NCI-H2107 (cell line): ENCODE measurements at places on chromosomes 3 and 15.

DNA sequence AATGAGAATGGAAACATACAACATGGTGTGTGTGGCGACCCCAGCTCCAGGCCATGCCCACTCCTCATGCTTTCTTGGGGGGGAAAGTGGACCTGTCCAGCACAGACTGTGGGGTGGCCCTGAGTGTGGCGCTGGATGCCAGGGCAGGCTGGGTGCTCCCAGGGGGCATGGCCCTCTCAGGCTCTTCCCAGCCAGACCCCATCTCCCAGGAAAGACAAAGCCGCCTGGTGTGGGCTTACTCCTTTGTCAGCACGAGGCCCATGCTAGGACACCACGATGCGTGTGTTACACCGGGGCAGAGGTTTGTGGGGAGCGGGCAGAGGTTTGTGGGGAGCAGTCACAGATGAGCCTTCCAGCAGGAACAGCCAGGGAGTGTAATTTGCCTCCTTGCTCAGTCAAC, 68.5 kb downstream of the ABTB1 start:
- DNase-seq, result no peak

- no peak for DNase-seq
These were observed 761.9 kb upstream of the LMCD1 start for GRCh38 chr3:7739754-7740153.

DNA sequence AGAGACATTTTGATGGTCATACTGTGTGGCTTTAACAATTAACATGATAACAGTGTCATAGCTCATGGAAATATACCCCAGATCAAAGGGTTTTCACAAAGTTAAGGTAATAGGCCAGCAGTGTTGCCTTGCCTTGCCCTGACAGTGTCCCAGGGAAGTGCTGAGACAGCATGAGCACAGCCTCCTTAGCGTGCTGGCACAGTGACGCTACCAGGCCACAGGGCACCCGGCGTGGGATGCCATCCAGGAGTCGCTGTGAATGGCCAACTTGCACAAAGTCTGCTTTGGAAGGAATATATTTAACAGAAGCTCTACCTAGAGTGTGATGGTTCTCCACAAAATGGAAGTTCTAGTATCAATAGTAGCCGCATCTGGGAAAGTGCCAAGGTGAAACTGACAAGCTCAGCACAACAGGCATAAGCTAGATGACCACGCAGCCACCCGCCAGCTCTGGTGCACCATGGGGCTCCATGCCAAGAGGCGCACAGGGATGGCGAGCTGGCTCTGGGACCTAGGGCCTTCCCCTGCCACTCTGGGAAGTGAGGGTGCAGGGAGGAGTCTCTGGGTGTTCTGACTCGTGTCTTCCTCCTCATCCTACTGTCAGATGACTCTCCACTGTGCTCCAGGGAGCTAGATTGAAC, 86.2 kb downstream of the GABRB3 start:
- no peak for DNase-seq

DNA sequence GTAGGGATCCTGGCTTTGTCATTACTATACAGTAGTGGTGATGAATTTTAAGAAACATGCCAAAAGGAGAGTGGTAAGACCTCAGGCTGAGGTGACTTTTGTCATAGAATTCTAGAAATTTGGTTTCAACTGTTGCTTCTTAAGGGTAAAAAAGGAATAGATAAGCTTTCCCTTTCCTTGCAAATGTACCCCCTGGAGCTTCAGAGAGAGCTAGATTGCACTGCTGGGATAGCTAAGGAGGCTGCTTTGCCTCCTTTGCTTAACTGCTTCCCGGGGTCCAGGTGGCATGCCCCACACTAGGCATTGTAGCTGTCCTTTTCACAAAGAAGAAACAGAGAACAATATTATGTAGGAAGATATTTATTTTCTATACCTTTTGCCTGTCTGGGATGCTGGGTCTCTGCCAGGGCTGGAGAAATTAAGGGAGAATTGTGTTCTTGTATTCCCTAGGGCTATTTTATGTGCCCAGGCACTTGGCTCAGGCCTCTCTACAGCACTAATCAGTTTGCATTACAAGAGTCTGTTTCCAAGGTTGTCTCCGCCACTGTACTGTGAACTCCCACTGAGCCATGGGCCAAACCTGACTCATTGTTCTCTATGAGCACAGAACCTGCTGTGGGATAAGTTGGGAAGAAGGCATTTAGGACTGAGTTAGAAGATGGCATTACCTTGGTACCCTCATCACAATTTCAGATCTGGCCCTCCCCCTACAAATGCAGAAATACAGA, 460.0 kb downstream of the PDCD6IP start:
- DNase-seq, result peak; percentile 25

GRCh38 chr3:118833075-118833474, 201.6 kb downstream of the IGSF11 start:
- DNase-seq, result no peak

DNA sequence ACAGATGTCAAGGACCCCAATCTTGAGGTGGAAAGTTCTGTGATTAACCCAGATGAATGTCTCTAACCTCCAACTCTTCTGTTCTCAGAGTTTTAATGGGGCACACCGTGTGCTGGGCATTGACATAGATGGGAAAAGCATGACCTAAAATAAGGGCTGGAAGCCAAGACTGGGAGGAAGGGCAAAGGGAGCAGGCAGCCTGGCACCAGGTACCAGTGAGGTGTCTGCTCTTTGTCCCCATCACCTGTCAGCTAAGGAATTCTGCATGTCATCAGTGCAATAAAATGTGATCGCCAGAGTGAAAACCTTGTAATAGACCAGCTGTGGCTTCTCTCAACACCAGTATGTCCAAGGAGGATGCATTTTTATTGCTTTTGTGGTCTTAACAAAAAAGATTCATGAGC, 143.5 kb upstream of the TPM1 start:
- DNase-seq, result no peak

- DNase-seq, result no peak
These were observed 130.8 kb upstream of the SLC2A2 start for GRCh38 chr3:171157286-171157685.

- no peak for DNase-seq
These were observed 271.5 kb upstream of the DCBLD2 start for GRCh38 chr3:99172736-99173657.

DNA sequence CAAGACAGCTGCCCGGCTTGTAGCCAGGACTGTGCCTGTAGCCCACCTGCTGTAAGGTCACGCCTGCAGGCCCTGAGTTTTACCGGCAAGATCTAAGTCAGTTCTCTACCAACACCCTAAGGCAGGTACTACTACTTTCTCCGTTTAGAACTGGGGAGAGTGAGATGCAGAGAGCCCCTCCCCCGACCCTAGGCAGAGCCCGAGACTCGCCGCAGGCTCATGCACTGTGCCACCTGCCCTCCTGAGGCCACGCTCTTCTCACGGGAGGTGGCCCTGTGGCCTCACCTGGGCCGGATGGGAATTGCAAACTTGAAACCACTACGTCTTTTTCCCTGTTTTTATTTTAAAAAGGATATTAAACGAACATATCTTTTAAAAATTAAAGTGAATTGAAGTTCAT, 36.9 kb upstream of the PCSK6 start:
- DNase-seq, result no peak

GRCh38 chr3:30728143-30728542, 121.7 kb downstream of the TGFBR2 start:
- no peak for DNase-seq

- DNase-seq, result no peak
These were observed 1.8 kb downstream of the TMEM115 start for GRCh38 chr3:50357481-50357880.

GRCh38 chr3:37909067-37909911, 47.6 kb downstream of the CTDSPL start:
- no peak for DNase-seq

- no peak for DNase-seq
These were observed 28.6 kb upstream of the CYP11A1 start for GRCh38 chr15:74396146-74396438.

GRCh38 chr15:68631601-68632051, 52.8 kb downstream of the CORO2B start:
- no peak for DNase-seq

- no peak for DNase-seq
These were observed 77.6 kb downstream of the EDEM1 start for GRCh38 chr3:5264896-5265770.

- DNase-seq, result no peak
These were observed 782 bp upstream of the IREB2 start for GRCh38 chr15:78437107-78437761.

DNA sequence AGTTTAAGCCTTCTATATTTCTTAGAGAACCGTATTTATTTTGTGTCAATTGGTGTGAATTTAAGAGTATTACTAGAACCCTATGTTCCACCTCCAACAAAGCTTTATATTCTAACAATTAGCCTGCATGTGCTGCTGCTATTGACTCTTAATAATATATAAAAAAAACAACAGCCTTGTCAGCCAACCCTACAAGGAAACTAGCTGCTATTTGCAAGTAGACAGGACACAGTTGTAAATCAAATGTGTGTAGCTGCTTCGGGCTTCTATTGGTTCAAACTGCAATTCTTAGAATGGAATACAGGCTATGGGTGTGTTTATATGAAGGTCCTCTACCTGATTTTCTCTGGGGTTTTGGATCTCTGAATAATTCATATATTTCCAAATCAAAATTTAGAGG, 60.7 kb downstream of the ZBTB20 start:
- no peak for DNase-seq

GRCh38 chr3:151316267-151316991, at the start of gene GPR87:
Gene GPR87, minus strand, starts transcription at chr3:151316820. Its CDS starts 16,720 bp downstream, at chr3:151300100.
- no peak for DNase-seq

DNA sequence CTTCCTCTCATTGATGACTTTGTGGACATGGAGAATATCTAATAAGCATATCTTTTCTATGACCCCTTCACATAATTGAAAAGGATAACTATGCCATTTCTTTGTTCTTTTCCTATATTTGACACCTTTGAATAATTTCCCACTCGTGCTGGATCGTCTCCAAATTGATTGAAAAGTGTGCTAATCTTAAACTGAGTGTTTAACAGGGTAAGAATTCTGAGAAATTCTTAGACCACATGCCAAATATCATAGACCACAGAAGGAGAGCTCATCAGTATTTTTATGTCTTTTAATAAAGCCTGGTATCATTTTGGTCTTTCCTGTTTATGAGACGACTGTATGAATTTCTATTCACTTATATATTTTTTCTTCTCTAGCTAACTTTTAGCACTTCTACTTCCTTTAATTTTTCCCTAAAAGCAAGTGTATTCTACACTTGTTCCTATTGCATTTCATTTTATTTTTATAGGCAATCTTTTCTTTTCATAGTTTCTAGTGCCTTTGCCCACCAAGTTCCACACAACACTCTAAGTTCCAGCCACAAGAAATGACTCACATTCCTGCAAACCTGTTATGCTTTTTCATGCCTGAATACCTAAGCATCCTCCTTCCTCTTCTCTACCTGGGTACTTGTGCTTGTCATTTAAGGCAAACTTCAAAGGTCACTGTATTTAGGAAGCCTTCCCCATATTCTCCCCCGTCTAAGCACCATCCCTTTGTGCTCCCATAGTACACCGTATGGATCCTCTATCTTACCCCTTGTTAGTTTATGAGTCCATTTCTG, 30.1 kb downstream of the KBTBD8 start:
- DNase-seq, result no peak

- no peak for DNase-seq
These were observed 19.9 kb downstream of the CYP8B1 start for GRCh38 chr3:42855547-42856380.

GRCh38 chr3:196604548-196604947, 34.9 kb upstream of the NRROS start:
- DNase-seq, result no peak

DNA sequence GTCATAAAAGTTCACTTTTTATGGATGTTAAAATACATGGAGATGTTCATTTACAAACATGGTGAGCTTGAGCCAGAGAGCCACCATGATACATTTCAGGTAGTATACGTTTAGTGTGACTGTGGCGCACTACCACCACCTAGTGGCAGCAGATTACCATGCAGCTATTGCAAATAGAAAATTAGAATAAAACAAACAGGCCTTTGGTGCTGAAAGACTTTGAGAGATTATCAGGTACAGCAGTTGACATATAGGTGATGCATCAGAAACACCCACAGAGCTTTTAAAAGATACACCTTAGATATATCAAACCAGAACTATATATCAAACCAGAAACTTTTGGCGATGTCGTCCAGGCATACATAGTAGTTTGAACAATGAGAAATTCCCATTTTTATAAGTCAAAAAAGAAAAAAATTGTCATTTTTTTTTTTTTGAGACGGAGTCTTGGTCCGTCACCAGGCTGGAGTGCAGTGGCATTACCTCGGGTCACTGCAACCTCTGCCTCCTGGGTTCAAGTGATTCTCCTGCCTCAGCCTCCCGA, 42.0 kb upstream of the ICE2 start:
- DNase-seq, result peak; percentile 27

GRCh38 chr15:43266834-43267233, at the start of gene TGM5:
Gene TGM5, minus strand, starts transcription at chr15:43266928. Its CDS starts 79 bp downstream, at chr15:43266849.
- DNase-seq, result no peak

DNA sequence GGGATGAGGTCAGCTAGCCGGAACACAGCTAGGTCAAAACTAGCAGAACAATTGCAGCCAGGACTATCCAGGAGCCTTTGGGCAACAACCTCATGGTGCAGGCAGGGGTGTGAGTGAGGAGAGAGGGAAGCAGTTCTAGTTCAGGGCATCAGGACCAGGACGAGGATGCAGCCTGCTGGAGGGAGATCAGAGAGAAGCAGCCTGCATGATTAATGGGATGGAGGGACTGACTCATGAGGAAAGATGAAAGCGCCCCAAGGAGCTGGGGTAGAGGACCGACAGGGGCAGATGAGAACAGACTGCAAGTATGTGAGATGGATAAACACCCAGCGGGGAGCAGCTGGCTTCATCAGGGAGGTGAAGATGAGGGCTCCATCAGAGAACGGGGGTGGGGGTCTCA, 37.9 kb upstream of the LRTM1 start:
- DNase-seq, result no peak

GRCh38 chr3:135243616-135244015, 448.6 kb downstream of the EPHB1 start:
- no peak for DNase-seq

- no peak for DNase-seq
These were observed 375.3 kb downstream of the LPP start for GRCh38 chr3:188529228-188529627.

DNA sequence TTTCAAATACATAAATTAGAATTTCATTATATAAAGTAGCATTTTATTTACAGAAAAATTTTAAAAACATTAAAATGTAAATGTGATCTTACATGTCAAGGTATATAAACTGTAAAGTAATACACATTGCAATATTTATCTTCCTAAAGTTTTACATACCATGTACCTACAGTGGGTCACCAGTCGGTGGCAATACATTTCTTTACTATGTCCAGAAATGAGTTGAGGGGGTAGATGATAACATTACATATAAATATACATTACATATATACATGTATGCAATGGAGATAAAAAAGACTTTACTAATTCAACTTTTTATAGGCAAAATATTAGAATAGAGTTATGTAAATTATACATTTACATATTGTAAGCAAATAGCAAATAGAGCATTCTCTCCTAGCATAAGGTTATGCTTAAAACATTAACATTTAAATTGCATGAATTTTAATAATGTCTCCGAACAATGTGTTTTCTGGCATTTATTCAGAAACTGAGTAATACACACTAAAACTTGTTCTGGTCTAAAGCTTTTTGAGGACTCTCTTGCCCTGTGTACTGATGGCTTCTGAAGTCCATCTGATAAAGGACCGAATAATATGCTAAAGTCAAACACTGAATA, 93.3 kb upstream of the NLGN1 start:
- no peak for DNase-seq
